ENCODE measurements at places on chromosomes 7 and 10.

DNA sequence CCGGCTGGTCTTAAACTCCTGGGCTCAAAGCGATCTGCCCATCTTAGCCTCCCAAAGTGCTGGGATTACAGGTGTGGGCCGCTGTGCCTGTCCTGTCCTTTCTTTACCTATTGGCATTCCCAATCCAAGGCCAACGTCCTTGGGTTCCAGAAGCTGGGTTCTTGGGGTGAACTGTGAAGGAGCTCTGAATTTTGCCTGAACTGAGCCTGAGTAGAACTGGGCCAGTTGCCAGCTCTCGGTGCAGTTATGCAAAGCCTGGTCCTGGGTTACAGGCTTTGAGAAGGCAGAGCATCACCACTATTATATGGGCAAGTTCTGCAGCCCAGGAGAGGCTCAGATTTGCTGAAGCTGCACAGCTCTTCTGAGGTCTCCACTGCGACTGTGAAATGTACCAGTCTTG lies 24.6 kb upstream of the SH2D4B start:
- DNase-seq, result no peak

DNA sequence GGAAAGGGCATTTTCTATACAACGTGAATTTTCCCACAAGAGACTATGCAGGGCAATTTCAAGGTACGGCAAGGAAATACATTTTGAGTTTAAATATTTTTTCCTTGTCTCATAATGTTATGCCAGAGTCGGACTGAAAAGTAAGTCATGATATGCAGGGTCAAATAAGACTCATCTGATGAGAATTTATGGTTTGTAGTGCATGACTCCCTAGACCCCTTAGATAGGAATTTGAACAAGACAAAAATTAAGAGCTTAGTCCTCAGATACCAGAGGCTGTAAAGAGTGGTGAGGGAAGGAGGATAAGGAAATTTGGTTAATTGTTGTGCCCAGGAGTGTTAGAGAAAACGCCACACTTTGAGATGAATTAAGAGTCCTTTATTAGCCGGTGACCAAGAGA lies 616.6 kb downstream of the XPNPEP1 start:
- DNase-seq, result peak; percentile 45

DNA sequence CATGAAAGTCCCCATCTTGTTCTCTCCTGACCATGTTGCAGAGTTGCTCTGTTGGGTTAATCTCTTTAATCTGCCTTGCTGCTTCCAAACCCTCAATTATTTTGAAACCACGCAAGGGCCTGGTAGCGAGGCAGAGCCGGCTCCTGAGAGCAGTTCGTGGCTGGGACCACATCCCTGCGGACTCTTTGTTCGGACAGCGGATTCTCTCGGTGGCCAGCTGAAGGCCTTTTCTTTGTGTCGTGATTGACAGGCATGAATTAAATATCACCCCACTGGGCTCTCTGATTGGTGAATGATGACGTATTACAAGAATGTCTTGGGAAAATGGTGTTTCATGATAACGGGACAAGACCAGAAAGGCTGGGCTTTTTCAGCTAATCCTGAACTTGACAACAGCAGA lies 66.9 kb upstream of the ARHGAP21 start:
- no peak for DNase-seq

DNA sequence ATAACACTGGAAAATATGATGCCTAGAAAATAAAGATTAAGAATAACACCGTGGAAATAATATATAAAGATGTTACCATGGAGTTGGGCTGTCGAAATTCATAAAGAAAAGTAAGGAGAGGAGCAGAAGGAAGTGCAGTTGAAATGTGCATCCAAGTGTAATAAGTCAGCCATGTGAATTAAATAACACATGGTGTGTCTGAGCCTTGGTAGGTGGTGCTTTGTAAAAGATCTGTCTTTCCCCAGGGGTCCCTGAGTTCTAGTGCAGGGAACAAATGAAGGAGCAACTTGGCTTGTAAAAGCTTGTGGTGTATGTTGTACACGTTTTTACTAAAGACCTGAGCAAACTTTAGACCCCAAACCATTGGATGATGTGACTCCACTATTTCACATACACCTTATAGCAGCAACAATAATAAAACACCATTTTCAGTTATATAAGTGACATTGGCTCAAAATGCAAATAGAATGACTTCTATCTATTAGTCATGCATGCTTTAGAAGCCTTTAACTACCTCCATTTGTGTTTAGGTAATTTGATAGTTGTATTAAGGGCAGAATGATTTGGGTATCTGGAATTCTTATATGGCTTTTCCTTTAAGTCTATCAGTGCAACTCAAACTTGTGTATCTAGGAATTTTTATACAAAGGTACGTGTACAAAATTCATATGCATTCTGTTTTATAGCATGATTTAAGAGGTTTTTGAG lies 11.3 kb downstream of the STARD3NL start:
- no peak for DNase-seq

DNA sequence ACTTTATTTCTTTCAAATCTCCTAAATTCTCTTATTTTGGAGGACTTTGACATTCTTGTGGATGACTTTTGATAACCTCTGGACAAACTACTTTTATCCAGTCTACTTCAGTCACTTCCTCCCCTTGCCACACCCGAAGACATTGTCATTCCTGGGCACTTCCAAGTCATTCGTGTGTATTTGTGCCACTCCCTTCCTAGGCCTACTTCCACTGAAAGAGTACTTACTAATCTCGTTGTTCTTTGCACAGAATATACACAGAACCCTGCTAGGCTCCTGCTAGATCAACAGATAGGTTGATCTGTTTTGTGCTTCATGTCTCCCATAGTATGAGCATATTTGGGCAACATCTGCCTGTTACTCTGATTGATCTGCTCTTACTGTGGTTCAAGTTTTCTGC lies 355.4 kb downstream of the HGF start:
- DNase-seq, result no peak

DNA sequence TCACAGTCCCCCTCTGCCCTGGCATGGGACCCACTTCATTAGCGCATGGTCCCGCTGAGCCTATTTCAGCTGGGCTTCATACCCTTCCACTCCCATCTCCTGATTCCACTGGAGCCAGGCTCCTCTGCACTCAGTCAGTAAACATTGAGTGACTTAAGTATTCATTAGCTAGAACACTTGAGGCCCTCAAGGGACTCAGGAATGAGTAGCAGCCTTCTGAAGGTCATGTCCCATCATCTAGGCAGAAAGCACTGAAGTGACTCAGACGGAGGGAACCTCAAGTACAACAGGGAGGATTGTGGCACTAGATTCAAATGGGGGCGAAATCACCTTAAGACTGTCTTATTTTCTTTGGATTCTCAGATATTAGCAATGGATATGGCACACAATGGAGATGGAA lies 186.6 kb upstream of the INHBA start:
- no peak for DNase-seq

DNA sequence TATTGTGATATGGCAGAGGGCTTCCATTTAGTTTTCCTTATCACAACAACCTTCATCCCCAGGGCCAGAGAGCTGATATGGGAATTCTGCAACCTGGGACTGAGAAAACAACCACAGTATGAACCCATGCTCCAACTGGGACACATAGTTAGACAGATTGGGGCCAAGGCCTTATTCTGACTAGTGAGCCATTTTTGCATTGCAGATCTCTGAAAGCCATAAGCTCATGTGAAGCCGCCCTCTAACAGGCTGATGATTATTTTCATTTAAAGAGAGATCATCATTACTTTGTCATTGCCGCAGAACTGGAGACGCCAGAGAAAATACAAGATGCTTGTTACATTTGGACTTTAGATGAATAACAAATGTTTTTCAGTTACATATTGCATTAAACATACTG lies 791.7 kb upstream of the POM121L12 start:
- no peak for DNase-seq

Data from amniotic epithelial cell (primary cell).